Midbrain (tissue), 1 donor: ENCODE measurements at places on chromosomes 5 and 9.
A peak's percentile ranks its signal among the peaks of the same experiment; 100 is the strongest.

- DNase-seq: no peak
These were observed 19.1 kb downstream of the LHX3 start for GRCh38 chr9:136185596-136186366.

- DNase-seq: no peak
These were observed 52.8 kb upstream of the CAST start for GRCh38 chr5:96609369-96609768.

DNA sequence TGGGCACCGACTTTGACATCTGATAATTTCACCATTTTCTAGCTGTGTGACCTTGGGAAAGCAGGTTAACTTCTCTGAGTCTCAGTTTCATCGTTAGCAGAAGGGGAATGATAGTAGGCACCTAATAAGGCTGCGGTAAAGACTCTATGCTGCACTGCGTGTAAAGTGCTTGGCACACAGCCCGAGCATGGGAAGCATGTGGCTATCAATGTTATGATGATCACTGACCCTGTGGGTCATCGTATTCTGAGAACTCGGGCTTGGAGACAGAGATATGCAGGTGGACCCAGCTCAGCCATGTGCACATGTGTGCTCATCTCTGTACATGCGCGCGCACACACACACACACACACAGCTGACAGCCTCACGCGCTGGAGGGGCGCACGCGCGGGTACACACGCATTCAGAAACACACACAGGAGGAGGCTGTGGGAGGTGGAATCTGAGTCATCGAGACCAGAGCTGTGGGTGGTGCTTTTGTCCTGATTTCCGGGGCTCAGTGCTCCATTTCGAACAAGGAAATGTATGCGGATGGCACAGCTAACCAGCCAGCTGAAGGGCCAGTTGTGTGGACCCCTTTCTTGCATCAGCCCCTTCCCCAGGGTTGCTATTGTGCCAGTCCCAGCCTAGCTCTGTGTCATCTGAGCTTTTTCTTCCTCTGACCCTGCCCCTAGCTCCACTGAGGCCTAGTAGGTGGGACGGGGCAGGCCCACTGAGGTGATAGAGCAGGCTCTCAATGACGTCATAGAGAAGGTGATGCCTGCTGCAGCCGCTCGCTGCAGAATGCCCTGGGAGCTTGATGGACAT is 11.1 kb upstream of the ARAP3 start:
- DNase-seq: no peak

DNA sequence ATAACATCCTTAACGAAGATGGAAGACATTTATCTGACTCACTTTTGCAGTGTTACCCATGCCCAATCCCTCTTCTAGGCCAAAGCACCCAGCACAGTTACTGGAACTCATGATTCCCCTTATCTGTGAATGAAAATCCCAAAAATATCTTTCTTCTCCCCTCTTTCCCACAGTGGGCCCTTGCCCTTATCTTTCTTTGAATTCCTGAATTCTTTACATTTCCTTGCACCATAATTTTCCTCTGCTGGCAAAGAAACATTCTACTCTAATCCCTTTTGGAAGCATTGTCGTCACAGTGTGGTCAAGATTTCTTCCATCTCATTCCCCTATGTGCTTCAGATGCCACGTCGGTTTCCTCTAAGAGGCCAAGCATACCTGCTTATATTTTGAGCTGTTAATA is 135.9 kb upstream of the LIFR start:
- DNase-seq: no peak

- no peak for DNase-seq
These were observed 2.7 kb downstream of the RGMB start for GRCh38 chr5:98776066-98776705.

DNA sequence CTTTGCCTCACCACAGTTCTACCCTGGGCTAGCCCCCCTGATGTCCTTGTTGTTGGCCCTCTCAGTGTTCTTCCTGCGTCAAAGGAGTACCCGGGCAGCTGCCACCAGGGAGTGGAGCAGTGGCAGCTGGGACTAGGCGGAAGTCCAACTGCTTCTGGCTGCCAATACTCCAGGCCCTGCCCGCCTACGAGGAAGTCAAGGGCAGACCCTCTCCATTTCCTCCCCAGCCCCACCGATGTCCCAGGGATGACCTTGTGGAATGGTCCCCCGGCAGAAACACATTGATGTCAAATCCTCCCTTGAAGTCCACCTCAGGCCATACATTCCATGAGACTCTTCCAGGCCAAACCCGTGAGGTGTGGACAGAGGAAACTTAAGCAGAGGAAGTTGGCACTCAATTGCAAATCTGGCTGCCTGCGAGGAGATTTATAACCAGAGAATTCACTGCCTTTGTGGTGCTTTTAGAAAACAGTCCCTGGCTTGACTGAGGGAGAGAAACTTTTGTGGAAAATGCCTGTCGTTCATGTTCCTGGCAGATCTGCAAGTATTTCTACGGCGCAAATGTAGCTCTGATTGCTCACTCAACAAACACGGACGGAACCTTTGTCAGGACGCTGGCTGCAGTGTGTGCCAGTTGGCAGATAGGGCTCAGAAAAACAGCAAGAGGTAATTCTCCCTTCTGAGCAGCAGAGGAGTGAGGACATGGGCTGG is 339.7 kb downstream of the RAB3C start:
- peak; percentile 83 for DNase-seq

GRCh38 chr5:1298723-1299510 is 4.0 kb upstream of the TERT start:
- DNase-seq: no peak

DNA sequence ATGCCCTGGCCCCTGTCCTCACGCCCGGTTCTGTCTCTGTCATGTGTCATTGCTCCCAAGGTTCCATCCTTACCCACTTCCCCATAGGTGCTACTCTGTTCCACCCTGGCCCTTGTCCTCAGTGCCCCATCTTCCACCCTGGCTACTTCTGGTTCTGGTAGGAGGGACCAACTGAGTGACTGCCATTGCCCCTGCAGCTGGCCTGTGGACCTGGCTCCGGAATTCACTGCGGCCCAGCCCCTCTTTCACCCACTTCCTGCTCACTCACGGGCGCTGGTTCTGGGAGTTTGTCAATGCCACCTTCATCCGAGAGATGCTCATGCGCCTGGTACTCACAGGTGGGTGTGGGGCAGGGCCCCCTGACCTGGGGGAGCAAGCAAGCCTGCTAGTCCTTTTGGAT is 7.4 kb downstream of the PTGS1 start:
- no peak for DNase-seq

GRCh38 chr9:8085986-8086385 is 286.4 kb upstream of the DMAC1 start:
- no peak for DNase-seq

DNA sequence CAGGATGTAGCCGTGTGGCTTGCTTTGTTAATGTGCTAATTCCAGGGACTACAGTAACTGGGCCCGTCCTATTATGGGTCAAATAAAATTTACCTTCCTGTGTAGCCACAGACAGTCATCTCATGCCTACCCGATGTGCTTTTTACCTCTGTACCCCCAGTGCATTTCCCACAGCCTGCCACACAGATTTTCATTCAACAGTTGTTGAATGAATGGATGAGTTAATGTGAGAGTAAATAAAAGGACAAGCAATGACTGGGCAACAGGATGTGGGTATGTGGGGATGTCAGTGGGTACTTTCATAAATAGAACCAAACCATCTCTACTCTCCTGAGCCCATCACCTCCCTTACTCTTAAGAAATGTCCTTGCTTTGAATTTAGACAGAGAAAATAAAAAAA is 441.2 kb upstream of the ZNF462 start:
- no peak for DNase-seq

- peak; percentile 61 for DNase-seq
These were observed 779 bp downstream of the FAM13B start for GRCh38 chr5:138032028-138032571.

- DNase-seq: no peak
These were observed 7.5 kb upstream of the AKNA start for GRCh38 chr9:114395334-114395617.

- DNase-seq: peak; percentile 24
These were observed 1785.9 kb upstream of the WWC1 start for GRCh38 chr5:166505544-166505943.

DNA sequence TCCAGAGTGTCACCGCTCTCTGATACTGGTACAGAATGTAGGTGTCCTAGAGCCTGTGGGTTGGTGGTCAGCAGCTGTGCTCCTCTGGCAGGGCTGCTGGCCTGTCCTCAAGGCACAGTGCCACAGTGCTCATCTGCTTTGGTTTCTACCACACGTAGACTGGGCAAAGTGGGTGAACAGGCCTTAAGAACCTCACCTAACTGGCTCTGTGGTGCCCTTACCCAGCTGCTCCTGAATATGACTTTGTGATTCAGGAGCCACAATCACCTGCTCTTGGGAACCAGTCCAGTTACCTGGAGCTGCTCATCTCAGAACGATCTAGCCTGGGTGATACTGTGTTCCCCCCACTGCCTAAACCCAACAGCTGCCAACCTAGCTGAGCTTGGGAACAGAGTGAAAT is 6.4 kb downstream of the NOP16 start:
- no peak for DNase-seq

GRCh38 chr9:121545875-121546423 is 46.3 kb upstream of the GGTA1 start:
- peak; percentile 94 for DNase-seq

- peak; percentile 35 for DNase-seq
These were observed 20.8 kb upstream of the COL15A1 start for GRCh38 chr9:98922721-98923435.

- DNase-seq: no peak
These were observed 1.1 kb downstream of the FUT7 start for GRCh38 chr9:137030538-137031527.

- DNase-seq: no peak
These were observed 414.2 kb downstream of the TAF11L14 start for GRCh38 chr5:18048449-18048848.

GRCh38 chr5:1152156-1152555 is 40.3 kb upstream of the SLC12A7 start:
- DNase-seq: no peak

DNA sequence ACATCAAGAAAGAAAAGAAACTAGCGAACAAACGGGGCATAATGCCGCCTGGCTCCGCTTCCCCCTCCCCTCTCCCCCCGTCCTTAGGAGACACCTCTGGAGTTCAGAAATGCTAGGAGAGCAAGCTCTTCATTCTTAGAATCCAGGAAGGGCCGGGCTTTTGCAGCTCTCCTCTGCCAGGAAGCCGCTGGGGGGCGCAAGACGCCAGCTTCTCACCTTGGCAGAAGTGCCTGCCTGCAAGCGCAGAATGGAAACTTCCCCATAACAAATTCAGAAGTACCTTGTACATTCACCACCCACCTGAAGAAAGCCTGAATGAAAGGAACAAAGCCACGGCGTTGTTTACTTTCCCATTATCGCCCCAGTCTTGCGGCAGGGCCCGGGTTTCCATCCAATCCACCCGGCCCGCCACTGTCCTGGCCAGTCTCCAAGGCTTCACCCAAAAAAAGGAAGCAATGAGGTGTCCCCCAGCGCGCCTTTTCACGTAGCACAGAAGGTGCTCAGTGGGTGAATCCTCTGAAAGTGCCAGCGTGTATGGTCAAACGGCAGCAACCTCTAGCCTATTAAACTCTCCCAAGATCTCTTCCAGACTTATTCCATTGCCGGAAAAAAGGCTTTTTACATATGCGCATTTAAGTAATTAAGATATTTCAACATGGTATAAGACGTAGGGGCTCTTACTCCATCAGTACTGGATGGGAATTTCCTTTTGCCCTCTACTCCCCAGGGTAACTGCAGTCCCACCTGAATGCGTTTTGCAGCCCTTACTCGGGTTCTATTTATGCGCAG is 1.6 kb upstream of the GADD45G start:
- DNase-seq: peak; percentile 90

DNA sequence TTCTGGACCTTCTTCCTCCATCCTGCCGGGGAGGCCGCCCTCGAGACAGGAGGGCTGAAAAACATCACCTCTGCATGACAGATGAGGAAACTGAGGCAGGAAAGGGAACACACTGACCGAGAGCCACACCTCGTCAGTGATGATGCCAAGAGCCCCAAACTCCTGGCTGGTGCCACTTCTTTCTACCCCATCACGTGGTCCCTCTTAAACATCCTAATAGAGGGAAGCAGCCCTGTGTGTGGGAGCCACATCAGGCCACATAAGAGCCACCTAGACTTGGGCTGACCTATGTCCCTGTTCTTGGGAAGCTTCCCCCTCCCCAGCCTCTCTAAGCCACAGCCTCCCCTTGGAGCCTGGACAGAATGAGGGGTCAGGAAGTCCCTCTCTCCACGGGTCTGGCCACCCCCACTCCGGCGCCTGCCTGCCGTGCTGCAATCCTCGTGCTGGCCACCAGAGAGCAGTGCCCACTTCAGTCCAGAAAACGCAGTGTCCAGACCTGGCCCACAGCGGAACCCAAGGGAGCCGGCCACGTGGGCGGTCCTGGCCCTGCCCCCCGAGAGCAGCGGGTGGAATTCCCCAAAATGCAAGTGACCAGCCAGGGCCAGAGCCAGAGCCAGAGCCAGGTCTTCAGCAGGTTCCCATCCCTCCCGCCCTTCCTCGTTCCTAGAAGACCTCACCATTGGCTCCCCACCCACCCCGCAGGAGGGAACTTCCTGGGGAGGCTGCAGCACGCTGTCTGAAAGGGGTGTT is 54.7 kb upstream of the SARDH start:
- peak; percentile 59 for DNase-seq

DNA sequence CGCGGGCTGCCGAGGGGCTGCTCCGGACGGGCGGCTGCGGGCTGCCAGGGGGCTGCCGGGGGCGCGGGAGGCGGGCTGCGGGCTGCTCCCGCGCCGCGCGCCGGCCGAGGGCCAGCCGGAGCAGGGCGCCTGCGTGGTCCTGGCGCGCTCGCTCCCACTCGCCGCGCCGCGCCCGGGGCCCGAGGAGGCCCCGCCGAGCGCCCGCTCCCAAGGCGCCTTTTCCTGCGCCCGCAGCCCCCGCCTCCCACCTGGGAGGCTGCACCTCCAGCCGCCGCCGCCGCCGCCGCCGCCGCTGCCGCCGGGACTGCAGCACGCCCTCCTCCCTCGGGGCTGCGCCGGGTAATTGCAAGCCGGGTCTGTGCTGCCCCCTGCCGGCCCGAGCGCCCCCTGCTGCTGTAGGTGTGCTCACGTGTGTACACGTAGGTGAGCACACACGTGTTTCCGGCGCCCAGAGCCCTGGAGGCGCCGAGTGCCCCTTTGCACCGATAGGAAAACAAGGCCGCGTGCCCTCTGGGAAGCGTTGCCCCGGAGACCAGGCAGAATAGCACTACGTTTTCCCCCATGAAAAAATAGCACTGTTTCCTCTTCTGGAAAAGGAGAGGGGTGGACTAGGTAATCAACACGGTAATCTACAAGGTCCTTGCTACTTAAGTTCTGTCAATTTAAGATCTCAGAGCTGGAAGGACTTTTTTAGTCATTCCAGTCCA is at the start of gene EPB41L4B:
Gene EPB41L4B (minus strand): TSS at position 318 of the 707 bp plus-strand sequence. CDS start 613 bp downstream, outside the sequence.
- peak; percentile 72 for DNase-seq

DNA sequence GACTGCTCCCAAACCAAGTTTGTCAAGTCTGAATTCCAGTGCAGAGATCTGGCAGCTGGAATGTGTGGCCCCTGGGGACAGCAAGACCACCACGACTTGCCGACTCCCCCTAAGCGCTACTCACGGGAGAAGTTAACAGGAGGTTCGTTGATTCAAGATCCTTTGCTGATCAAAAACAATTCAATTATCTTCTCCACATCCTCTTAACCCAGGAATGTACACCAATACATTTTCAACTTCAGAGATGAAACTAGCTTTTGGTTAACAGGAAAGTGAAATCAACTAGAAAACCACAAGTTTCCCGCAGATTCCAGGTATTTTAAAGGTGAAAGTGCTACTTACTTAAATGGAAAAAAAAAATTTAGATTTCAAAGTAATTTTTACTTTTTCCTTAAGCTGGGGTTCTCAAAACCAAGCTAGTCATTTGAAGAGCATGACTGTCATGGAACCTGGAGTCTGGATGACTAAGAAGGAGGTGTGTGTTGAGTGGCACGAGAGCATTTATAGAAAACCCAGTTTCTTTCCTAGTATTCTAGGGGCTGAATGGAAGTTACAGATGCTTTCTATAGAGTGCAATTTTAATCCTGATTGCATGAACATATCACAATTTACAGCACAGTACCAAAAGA is 257.5 kb upstream of the PANK3 start:
- no peak for DNase-seq
